T-cell (primary cell): ENCODE measurements at places on chromosomes 2 and 18. TPM values are rescaled to one million over a fixed set of nuclear protein-coding genes. Genes with fewer than 3 reads are reported as not detected.

DNA sequence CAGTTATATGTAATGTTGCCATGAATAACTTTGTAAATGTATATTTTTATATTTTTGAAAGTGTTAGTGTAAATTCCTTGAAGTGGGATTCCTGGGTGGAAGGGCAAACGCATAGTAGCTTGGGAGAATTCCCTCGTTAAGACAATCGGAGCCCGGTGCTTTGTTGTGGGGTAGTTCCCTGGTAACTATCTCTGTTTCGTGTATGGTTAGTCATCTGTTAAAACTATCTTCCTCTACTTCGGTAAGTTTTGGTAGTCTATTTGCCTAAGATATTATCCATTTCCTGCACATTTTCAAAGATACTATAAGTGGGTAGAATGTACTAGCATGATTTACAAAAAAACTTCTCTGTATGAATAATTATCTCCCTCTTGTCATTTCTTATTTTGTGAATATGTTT is 113.8 kb upstream of the NRXN1 start:
- no peak overlapping the region for H3K27ac ChIP-seq
- no peak for DNase-seq
- H3K4me3 ChIP-seq = no peak overlapping the region
- no peaks in the 10 kb centered on the region for H3K27me3 ChIP-seq

Gene INO80B
- total RNA-seq = 58.3 TPM

Gene PLEK
- 5.1 TPM for total RNA-seq

Gene MDH1B
- total RNA-seq = not detected

Gene ZNF407
- 37.4 TPM for total RNA-seq

Gene KCTD1
- total RNA-seq = 3.9 TPM

GRCh38 chr18:34838669-34839068 is 128.6 kb downstream of the DTNA start:
- DNase-seq = no peak
- no peaks in the 10 kb centered on the region for H3K4me1 ChIP-seq
- H3K4me3 ChIP-seq = no peak overlapping the region
- H3K36me3 ChIP-seq = no peaks in the 10 kb centered on the region
- H3K27ac ChIP-seq = no peak overlapping the region

DNA sequence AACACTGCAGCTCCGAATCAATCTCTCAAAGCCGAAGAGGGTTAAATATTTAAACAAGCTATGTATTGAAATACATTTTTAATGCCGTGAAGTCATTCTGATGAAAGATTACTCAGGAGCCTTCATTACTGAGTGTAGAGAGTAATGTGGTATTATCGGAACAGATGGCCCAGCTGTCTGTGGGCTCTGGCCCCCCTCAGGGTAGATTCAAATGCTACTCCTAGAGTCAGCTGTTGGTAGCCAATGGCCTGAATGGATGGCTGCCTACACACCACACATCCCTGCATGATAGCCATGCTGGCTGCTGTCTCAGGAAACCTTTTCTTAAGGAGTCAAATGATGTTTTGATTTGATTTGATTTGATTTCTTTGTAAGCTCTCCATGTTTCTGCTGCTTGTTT is 732.3 kb upstream of the CELF4 start:
- no peak overlapping the region for H3K4me3 ChIP-seq
- H3K4me1 ChIP-seq = no peaks in the 10 kb centered on the region
- no peaks in the 10 kb centered on the region for H3K27me3 ChIP-seq
- H3K27ac ChIP-seq = no peak overlapping the region

Gene GALNT3
- 6.6 TPM for total RNA-seq
